H9 (cell line): ENCODE measurements at places on chromosomes 6 and 20. TPM values are rescaled to one million over a fixed set of nuclear protein-coding genes. Genes with fewer than 3 reads are reported as not detected.

Gene L3MBTL1
- total RNA-seq: 17.4 and 19.9 TPM in 2 replicates

DNA sequence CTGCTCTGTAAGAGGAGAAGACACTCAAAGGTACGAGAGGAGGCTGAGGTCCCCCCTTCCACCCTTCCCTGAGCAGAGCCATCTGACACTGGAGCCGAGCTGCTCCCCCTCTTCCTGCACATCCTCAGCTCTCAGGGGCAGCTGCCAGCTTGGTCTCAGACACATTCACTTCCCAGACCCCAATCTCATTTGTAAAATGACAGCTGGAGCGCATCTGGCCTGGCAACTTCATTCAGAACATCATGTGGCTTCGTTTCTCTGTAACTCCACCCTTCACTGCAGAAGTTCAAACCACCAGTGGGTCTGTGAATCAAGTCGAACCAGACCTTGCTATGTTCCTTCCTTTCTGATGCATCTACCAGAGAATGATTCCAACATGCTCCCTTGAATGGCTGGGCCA lies 145.6 kb upstream of the CDH4 start:
- DNase-seq: no peak

GRCh38 chr6:130577178-130577919 lies 211.5 kb downstream of the TMEM200A start:
- no peak for DNase-seq

- DNase-seq: no peak
Observed at GRCh38 chr6:4707011-4707410, 69.2 kb upstream of the CDYL start.

GRCh38 chr20:47133809-47134456 lies 222.6 kb downstream of the ZMYND8 start:
- no peak for DNase-seq

DNA sequence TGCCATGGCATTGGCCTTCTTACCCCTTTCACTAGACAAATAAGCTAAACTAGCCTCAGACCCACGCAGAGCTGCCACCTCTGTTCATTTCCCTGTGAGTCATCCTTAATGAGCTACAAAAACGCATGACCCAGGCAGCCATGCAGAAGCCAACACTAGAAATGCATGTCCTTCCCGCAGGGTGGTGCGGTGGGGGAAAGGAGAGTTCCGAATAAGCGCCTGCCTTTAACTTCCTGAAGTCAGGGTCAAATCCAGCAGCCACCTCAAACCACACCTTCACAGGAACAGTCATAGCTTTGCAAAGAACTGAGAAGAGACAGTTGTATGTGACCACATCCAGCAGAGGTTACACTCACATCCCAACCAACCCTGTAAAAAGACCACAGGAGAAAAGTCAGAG lies 40.4 kb downstream of the IRF4 start:
- no peak for DNase-seq

GRCh38 chr20:62287759-62288534 lies 14.8 kb upstream of the ADRM1 start:
- no peak for DNase-seq

DNA sequence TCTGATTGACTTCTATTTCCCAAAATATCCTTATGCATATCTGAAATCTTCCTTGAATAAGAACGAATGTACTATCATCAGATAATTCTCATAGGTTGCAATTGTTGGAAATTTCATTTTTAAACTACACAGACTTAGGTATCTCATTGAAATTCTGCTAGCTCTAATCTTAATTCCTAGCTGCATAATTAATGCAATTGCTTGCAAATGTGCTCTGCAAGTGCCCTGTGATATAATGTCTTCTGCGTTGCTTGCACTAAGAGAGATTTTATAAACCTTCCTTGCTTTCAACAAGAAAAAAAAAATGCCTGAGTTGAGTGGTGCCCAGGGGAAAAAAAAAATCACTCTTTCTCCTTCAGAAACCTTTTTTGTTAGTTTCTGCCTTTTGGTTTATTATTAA lies 354.9 kb downstream of the TFAP2A start:
- no peak for DNase-seq

DNA sequence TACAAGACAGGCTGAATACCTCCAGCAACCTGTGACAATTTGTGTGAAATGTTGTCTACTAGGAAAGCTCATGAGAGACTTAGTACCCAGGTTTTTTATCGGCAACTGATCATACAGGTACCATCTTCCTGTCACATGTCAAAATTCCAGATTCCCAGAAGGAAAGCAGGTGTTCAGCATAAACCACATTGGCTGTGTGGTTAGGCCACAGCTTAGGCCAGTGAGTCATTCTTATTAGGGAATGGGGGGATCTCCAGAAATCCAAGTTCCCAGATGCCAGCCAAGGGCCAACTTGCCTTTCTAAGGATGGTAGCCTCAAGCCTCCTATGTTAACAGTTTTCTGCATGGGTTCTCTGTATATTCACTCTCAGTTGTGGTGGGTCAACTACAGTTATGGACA lies 65.9 kb downstream of the FAM184A start:
- no peak for DNase-seq

Gene PKHD1
- 0.07 and 0.09 TPM in 2 replicates for total RNA-seq

GRCh38 chr20:60283281-60283680 lies 325.1 kb downstream of the CDH26 start:
- DNase-seq: no peak
